ENCODE measurements at places on chromosomes 11 and 22. TPM values are rescaled to one million over a fixed set of nuclear protein-coding genes. Genes with fewer than 3 reads are reported as not detected.

DNA sequence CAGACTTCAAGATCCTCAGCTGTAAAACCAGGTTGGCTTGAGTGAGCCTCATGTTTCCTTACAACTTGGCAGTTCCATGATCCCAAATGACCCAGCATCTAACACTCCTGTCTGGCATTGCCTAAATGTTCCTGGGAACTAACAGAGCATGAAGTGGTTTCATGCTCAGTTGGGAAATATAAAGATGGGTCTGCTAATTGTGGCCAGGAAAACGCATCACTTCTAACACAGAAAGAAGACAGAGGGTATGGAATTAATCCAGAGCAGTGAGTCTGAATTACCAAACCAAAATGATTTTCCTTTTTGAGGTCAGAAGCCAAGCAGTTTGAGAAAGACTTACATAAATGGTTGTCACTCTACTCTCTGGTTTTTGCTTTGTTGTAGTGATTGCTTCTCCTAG, 60.5 kb upstream of the MMP13 start:
- DNase-seq, result no peak

DNA sequence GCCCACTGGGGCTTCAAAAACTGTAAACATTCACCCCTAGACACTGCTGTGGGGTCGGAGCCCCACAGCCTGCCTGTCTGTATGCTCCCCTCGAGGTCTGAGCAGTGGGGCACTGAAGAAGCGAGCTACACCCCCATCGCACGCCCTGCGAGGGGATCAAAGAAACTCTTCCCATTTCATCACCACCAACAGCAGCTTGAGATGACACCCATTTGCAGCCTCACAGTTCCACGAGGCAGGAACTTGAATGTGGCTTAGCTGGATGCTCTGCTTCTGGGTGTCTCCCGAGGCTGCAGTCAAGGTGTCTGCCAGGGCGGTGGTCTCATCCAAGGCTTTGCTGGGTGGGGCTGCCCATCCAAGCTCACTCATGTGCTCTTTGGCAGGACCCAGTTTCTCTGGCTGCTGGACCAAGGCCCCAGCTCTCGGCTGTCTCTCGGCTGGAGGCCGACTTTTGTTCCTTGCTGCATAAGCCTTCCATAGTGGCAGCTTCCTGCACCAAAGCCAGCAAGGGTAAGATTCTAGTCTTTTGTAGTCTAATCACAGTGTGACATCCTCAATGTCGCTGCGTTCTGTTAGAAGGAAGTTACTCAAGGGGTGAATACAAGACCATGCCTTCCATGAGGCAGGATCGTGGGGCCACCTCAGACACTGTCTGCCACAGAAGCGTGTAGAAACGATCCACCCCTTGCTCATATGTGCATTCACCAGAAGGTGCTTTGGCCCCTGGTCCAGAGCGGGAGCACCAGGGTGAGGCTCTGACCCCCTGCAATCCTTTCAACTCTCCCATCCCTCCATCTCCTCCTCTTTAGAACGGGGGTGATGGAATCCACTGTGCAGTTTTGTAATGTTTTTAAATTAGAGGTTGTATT, 46.2 kb upstream of the SEPTIN5 start:
- DNase-seq, result no peak

Gene CHEK2
- 45.0 TPM for total RNA-seq

GRCh38 chr22:32030518-32031247, 12.4 kb upstream of the SLC5A1 start:
- DNase-seq, result no peak

Gene TRIM64
- not detected for total RNA-seq

- DNase-seq, result no peak
These were observed 1.4 kb downstream of the ARFGAP3 start for GRCh38 chr22:42855721-42856120.

GRCh38 chr11:133746663-133747306, 98.5 kb downstream of the SPATA19 start:
- DNase-seq, result no peak

DNA sequence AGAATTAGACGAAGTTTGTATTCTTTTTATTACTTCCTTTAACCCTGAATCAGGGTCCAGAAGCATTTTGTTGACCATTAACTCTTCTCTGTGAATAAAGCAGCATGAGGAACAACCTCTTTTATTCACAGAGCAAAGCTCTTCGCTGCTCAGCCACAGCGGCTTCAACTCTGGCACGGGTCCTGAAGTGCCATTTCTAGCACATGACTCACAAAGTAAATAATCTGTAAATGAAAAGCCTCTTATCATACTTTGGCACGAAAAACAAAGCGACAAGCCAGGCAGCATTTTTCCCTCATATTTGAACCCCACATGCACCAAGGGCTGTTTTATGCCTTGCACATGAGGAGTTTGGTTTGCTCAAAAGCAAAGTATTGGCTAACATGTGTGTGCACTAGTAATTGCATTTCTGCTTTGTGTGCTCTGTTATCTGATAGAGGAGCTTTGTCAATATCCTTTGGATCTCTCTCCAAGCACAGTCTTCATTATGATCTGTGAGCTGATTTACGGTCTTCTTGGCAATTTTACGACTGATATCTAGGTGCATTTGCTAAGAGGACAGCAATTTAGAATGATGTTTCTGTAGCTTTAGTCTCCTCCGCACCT, 33.0 kb upstream of the APOBEC3A start:
- no peak for DNase-seq

DNA sequence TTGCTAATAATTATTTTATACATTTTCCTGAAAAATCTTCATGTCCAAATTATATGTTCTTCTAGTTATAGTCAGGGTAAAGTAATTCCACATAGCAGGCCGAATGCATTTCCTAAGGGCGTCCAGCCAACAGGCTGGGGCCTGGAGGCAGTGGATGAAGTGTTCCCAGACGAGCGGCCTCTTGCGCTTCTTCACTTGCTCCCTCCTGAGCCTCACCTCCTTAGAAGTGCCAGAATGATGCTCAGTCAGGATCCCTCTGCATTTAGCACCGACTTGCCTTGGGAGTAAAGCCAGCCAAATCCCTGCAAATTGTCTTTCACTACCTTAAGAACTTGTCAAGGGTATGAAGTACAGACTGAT, 1.5 kb downstream of the OLFML1 start:
- no peak for DNase-seq

Gene CRYBB2
- not detected for total RNA-seq
